Activated CD4-positive, alpha-beta T cell treated with anti-CD3 and anti-CD28 coated beads, Interleukin-2, amount 10 ng/mL, durations not matched to agents 7 days and 5 days (primary cell): ENCODE measurements at places on chromosomes 4 and X.

DNA sequence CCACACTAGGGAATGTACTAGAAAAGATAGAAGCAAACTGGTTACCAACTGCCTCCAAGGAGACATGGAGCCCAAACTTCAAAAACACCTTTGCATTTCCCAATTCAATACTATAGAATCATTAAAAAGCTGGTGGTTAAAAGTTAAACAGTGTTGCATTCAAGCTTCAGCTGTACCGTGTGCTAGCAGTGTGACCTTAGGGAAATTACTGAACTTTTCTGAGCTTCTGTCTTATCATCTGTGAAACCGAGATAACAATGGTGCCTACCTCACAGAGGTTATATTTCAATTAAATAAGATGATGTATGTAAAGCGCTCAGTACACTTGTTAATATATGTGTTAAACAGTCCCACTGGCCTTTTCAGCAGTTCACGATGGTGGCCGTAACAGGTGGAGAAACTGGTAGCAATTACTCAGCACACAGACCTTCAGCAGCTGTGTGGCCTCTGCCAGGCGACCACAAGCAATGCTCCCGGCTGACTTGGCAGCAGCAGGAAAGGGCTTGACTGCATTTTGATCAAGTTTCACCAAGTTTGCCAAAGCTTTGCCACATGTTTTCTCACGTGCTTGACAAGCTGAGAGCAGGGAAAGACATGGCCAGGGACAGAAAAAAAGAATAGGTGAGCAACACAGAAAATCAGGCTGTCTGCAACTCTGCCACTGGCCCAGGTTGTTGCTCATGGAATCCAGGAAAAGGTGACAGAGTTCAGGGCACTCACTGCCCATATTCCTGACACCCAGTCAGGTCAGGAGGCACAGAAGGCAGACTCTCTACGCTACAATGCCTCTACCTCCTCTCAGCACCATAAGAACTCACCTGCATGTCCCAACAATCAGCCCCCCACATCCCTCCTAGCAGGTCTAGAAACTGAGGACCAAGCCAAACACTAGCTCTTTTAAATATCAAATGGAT is 72.1 kb downstream of the PARM1 start:
- no peak for DNase-seq

GRCh38 chr4:167117273-167117672 is 117.0 kb downstream of the SPOCK3 start:
- DNase-seq, result no peak

- no peak for DNase-seq
Measured at GRCh38 chr4:30821859-30822612, 101.9 kb downstream of the PCDH7 start.

- DNase-seq, result peak; percentile 59
Measured at GRCh38 chr4:147707892-147708672, 23.8 kb upstream of the ARHGAP10 start.

DNA sequence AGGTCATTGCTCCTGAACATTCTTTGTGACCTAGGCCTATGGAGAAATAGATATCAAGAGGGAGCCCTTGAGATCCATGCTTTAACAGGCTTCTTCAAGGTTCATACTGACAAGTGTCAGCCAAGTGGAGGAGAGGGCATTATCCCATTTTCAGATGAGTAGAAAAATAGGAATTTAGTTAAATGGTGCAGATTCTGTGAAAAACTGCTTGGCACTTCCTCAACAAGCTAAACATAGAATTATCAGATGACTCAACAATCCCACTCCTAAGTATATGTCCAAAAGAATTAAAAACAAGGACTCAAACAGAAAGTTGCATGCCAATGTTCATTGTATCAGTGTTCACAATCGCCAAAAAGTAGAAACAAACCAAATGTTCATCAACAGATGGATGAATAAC is 43.8 kb upstream of the KCNIP4 start:
- no peak for DNase-seq

DNA sequence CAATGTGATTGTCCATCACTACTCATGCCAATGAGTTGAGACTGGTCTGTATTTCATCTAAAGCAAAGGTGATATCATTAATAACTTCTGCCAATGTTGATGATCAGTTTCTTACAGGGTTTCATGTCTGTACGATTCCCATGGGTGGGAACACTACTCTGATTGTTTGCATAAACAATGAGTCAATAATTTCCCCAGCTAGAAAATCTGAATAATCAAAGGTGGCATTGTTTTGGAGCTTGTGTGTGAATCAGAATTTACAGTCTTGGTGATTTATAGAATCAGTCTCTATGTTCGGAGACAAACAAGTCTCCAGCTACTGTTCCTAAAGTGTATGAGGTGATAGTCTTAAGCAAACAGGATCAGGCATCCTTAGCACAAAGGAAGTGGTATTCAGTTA is 35.5 kb upstream of the PARM1 start:
- DNase-seq, result no peak

GRCh38 chr4:151717909-151718628 is 42.7 kb downstream of the GATB start:
- DNase-seq, result no peak

- no peak for DNase-seq
Measured at GRCh38 chr4:81965911-81966310, 407.9 kb downstream of the HNRNPD start.

- no peak for DNase-seq
Measured at GRCh38 chrX:53483838-53484405, 49.8 kb upstream of the HSD17B10 start.

DNA sequence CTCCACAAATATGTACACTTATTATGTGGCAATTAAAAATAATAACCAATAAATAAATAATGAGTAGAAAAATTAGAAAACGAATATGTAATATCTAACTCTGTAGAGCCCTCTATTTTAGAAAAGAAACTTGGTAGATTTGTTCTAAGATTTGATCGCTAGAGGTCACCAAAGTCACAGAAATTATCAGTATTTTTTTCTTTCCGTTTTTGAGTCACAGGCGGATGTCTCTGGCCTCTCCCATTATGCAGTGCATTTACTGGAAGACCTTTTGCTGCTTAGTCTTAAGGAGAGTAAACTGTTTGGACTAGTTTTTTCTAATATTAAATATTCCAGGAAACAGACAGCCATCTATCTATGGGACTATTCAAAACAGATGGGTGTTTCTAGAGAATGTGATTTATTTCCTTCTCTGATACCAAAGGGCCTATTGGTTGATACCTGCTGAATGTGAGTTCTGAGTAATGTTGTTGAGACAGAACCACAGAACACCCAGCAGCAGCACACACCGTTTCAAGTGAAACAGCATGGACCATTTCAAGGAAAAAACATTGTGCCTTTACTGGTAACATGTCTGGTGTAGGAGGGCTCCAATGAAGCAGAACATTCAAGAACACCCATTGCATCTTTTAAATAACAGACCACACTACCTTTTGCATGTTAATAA is 34.0 kb upstream of the GYPA start:
- DNase-seq, result peak; percentile 41

DNA sequence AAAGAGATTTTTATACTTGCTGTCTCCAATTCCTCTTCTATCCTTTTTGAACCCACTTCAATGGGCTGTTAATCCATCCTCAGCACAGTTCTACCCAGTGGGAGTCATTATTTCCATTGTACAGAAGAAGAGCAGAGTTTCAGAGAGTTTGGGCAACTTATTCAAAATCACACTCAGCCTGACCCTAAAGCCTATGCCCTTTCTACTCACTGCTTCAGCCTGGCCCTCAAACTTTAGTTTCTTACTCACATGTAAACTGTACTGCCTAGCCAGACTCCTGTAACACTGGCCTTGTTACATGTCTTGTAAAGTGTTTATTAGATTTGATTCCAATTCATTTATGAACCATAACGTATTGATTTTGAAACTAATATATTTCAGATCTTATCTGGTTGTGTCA is 25.1 kb upstream of the USO1 start:
- no peak for DNase-seq

DNA sequence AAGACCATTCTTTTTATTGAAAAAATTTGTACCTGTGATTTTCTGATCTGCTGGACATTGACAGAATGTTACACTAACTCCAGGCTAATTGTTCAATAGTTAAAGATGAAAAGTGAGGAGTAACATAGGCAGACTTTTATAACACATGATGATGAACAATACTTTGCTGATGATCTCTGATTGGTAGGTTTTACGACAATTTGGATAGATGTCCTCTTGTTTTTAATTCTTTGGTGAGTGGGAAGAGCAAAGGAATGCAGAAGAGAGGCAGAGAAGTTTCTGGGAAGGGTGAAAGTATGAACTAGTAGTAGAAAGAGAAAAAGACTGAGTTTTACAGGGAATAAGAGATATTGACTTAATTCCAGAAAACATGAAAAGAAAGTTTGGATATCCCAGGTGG is 267.3 kb upstream of the HAND2 start:
- DNase-seq, result no peak

DNA sequence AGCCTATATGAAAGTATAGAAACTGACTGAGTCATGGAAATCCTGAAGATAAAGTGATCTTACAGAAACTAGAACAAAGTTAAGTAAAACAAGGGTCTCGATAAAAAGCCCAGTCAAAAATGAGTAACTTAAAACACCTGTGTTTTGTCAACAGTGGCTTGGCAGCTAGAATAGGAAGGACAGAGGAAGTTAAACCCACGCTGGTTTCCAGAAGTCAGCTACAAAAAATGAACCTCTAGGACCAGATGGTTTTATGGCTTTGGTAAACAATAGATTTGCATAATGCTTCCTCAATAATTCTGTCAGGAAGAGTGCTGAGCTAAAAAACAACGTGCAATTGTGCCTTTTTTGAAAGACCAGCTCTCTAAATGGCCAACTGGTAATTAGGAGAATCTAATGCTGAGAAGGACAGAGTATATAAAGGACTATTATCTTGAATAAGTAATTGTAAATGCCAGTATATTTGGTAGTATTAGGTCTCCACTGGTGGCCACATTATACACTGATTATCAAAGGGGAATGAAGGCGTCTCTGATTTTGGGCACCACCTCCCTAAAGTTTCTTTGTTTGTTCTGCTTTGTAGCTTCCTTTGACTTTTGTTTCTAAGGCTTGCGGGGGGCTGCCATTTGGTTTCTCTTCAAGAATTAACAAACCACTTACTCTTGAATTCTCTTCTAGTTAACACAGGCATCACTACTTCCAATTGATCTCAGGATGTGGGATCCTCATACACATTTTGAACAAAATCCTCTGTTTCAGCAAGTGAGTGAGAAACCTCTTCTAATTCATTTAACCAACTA is 72.2 kb upstream of the PPP3CA start:
- no peak for DNase-seq
